Fibroblast of the aortic adventitia (primary cell): ENCODE measurements at places on chromosomes 3 and 15. TPM values are rescaled to one million over a fixed set of nuclear protein-coding genes. Genes with fewer than 3 reads are reported as not detected.
A peak's percentile ranks its signal among the peaks of the same experiment; 100 is the strongest.

Gene ABHD17C
- 5.6 and 15.5 TPM in 2 replicates for total RNA-seq

Gene PARP15
- total RNA-seq = 0.72 and 0.82 TPM in 2 replicates

Gene FBXO22
- 23.8 and 32.7 TPM in 2 replicates for total RNA-seq

Gene ITIH3
- under 0.01 and 0.49 TPM in 2 replicates for total RNA-seq

Gene FAM162A
- 16.7 and 25.1 TPM in 2 replicates for total RNA-seq

Gene NLGN1
- 6.1 and 16.1 TPM in 2 replicates for total RNA-seq

Gene LRTM1
- total RNA-seq = not detected in 2 replicates

Gene ST3GAL6
- 2.3 and 3.5 TPM in 2 replicates for total RNA-seq

Gene ERICH6
- 0.18 and 0.41 TPM in 2 replicates for total RNA-seq

Gene POLR2M
- 78.8 and 285 TPM in 2 replicates for total RNA-seq

- DNase-seq = peak; percentile 86
Measured at GRCh38 chr3:123739754-123740153, 144.4 kb downstream of the MYLK start.

DNA sequence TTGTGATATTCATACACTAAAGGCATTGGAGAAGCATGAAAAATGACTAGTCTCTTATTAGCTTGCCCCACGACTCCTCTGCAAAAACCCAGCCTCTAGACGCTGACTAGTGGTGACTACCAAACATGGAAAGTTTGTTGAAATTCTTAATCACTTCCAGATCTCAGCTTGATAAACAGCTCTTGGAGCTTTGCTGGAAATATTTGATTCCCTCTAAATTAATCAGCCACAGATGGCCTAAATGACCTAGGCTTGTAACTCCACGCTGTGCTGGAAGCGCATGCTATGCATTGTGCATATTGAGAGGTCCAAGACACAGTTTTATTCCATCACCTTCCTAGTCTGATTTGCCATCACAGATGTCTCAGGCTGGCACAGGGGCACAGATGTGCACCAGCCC lies 244.7 kb upstream of the ST8SIA2 start:
- DNase-seq = peak; percentile 32

GRCh38 chr3:156209631-156210335 lies 89.4 kb downstream of the KCNAB1 start:
- DNase-seq = no peak

DNA sequence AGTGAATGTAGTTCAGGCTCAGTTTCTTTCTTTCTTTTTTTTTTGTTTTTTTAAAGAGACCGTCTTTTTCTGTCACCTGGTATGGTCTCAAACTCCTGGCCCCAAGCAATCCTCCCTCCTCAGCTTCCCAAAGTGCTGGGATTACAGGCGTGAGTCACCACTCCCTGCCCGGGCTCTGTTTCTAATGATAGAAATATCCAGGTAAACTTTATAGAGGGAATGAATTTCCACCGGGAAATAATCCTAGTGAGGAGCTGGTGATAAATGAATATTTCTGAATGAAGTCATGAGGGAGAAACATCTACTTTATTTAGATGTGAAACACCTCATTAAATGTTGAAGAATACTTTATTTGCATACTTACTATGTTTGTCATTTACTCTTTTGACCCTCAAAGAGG lies 7.2 kb downstream of the RNF13 start:
- no peak for DNase-seq

DNA sequence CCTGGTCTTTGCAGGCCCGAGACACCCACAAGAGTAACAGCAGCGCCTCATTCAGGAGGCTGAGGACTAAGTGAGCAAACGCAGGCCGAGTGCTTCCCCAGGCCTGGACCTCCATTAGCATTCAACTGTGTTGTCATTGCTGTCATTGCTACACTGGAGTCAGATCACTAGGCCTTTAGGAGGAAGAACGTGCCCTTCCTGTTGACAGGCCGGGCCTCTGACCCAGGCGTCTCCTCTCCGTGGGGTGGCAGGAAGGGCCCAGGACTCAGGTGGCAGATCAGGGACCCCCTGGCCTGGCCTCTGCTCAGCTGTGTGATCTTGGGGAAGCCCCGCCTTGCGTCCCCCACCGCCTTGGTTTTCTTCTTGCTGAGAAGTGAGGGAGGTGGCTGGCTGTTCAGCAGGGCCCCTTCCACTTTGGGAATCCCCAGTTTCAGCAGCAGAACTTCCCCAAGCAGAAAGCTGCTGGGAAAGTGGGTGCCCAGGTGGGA lies 19.1 kb downstream of the ZDHHC19 start:
- DNase-seq = no peak

DNA sequence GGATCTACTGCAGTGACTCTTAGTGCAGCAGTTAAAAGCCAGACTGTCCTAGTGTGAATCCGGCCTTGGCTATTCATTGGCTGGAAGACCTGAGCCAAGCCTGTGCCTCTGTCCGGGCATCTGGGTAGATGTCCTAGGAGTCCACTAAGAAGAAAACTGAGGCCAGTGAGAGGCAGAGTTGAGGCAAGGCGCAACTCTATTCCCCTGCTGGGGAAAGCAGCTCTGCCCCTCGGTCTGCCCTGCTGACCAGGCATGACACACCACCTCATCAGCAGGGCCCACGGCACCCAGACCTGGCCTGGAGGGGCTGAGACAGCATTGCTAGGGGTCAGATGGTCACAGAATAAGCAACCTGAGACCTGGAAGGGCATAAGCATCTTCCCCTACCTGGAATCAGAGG lies 46.7 kb upstream of the ABHD2 start:
- no peak for DNase-seq

GRCh38 chr3:47464588-47464987 lies 11.2 kb downstream of the SCAP start:
- DNase-seq = no peak

DNA sequence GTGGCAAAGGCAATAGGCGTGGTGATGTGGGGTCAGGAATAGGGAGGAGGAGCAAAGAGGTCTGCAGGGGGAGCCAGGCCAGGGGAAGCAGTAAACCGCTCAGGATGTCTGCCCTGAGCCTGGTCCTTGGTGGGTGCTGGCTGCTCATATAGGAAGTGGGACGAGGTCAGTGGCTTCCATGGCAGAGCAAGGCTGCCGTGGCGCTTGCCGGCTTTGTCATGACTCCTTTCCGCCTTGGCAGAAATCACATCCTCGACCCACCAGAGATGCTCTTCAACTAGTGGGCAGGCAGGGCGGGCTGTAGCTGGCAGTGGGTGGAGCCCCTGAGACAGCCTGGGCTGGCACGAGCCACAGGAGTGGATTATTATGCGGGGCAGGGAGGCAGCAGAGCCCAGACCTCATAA lies 13.1 kb upstream of the SKOR1 start:
- DNase-seq = no peak

DNA sequence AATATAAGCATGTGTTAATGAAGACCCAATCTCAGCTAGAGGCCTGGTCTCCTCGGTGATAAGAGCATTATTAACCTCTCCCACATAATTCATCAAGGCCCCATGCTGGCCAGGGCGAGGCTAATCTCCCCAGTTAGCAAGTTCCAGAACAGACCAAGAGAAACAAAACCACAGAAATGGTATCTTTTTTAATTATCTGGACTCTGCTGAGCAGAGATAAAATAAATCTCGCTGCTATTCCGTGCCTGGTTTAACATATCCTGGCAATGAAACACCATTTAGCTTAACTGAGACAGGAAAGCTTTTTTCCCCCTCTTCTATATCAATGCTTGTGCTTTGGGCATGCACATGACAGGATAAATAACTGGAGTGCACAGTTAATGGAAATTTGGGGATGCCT lies 72.5 kb upstream of the ARHGEF3 start:
- DNase-seq = peak; percentile 46

DNA sequence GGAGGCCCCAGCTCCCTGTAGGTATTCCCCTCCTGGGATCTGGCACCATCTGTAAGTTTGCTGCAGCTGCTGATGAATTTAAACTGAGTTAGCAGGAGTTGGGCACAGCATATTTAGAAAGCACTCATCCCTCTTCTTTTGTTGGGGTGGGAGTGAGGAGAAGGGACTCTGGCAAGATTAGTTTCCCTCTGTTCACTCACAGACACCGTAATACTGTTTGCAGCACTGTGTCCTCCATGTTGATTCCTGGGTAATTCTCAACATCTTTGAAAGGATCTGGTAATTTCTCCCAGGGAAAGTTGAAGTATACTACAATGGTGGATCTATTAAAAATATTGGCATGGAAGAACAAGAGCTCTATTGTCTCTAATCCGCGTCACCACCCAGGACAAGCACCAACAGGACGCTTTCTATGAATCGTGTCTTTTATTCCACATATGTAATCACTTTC lies 173.3 kb downstream of the RBMS3 start:
- no peak for DNase-seq

GRCh38 chr3:70870576-70870975 lies 558.1 kb upstream of the MDFIC2 start:
- no peak for DNase-seq

DNA sequence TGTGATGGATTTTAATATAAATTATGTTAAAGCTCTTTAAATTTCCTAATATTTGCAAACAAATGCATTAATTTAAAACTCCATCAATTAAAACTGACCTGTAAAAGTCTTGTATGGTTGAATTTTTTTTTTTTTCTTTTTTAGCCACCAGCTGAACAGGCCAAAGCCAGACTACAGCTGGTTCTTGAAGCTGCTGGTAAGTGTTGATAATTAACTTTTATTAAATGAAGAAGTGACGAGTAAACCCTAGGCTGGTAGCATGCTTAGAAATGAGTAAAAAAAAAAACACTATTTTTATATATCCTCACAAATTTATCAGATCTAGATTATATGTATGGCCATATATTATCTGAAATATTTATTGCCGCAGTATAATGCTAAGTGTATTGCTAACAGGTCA lies 216.3 kb upstream of the MLF1 start:
- no peak for DNase-seq

- peak; percentile 7 for DNase-seq
Measured at GRCh38 chr3:104101736-104102135, 1265.0 kb upstream of the ALCAM start.

DNA sequence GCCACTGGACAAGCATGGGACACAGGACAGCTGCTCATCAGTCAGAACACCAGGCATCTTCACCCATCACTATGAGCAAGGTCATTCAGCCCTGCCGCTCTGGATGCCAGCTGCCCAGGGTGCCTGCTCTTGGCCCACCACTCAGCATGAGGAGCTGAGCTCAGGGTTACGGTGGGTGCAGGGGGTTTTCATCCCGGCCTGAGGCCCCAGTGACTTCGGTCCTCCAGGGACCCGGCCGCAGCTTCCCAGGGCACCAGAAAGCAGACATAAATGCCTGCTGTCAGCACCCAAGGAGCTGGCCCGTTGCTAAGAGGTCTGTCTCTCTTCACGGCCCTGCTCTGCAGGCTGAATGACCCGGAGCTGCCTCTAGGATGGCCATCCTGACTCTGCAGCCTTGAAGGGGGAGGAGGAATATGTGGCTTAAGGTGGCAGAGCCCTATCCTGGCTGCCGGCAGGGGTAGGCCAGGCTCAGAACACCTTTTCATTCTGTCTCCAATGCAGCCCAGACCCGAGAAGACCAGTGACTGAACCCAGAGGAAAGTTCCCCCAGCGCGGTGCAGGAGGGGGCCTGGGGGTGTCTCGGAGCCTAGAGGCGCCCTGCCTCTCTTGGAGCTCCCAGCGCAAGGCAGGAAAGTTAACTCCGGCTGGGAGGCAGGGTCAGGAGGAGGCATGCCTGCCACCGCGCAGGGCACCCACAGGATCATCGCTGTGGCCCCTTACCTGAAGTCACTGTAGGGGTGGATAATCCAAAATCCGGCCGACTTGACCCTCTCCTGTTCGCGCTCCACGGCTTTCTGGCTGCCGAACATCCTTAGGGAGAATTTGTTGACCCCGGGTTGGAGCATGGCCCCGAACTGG lies 1.8 kb downstream of the HCN4 start:
- no peak for DNase-seq

- DNase-seq = no peak
Measured at GRCh38 chr3:14481018-14481645, 59.0 kb downstream of the GRIP2 start.

DNA sequence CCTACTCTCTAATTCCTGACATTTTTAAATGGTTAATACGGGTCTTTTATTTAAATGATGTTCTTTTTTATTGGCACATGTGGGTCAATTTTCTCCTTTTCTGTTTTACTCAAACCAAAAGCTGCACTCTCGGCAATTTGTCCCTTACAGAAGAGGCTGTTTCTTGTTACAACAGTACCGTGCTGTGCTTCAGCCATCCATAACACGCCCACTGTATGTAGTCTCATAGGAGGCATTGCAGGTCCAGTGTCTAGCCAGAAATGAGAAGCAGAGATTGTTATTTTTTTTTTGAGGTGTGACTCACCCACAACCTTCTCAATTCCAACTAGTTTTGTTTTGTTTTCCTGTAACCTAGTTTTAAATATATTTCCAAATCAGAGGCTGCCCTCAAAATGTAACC lies 164.6 kb downstream of the GMNC start:
- DNase-seq = peak; percentile 82

- peak; percentile 78 for DNase-seq
Measured at GRCh38 chr3:24496529-24497482, 2.2 kb upstream of the THRB start.

- DNase-seq = peak; percentile 30
Measured at GRCh38 chr3:196399485-196399945, 32.7 kb downstream of the UBXN7 start.

GRCh38 chr15:85402195-85402881 lies 21.9 kb downstream of the AKAP13 start:
- peak; percentile 49 for DNase-seq

GRCh38 chr15:68818066-68818768 lies 2.5 kb downstream of the ANP32A start:
- peak; percentile 49 for DNase-seq

- no peak for DNase-seq
Measured at GRCh38 chr15:45320581-45321205, 57.7 kb downstream of the GATM start.

DNA sequence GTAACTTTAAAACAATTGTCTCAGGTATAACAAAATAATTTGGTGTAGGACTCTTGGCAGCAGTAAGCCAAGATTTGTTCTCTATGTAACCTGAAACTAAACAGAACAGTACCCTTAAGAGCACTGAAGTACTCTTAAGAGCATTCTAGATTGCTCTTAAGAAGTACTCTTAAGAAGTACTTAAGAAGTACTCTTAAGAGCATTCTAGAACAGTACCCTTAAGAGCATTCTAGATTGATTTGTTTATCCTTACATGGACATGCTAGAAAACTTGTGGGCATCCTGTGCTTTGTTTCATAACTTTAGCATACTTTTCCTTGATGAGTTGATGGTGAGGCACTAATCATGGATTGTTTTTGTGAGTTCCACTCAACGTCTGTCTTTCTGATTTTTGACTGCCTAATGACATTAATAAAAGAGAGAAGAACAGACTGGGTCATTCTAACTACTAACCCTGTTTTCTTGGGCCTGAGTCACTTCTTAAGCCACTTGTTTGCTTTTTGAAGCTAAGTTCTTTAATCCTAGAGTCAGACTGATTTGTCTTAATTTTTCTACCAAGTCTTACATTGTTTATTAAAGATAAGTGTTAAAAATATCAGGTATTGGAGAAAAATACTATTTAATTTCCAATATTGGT lies 57.2 kb upstream of the UTS2B start:
- no peak for DNase-seq

- no peak for DNase-seq
Measured at GRCh38 chr3:11464356-11464755, 179.4 kb downstream of the VGLL4 start.

GRCh38 chr15:47402829-47403228 lies 314.5 kb upstream of the SEMA6D start:
- no peak for DNase-seq
